CD4-positive, alpha-beta memory T cell (primary cell): ENCODE measurements at places on chromosomes 7 and 10.
A peak's percentile ranks its signal among the peaks of the same experiment; 100 is the strongest.

- no peak for DNase-seq
Observed at GRCh38 chr7:111756687-111757178, 194.4 kb upstream of the IMMP2L start.

DNA sequence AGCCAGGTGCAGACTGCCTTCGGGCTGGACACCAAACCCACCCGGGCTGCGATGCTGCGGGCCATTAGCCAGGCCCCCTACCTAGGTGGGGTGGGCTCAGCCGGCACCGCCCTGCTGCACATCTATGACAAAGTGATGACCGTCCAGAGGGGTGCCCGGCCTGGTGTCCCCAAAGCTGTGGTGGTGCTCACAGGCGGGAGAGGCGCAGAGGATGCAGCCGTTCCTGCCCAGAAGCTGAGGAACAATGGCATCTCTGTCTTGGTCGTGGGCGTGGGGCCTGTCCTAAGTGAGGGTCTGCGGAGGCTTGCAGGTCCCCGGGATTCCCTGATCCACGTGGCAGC lies 50.0 kb downstream of the VWA2 start:
- no peak for DNase-seq

DNA sequence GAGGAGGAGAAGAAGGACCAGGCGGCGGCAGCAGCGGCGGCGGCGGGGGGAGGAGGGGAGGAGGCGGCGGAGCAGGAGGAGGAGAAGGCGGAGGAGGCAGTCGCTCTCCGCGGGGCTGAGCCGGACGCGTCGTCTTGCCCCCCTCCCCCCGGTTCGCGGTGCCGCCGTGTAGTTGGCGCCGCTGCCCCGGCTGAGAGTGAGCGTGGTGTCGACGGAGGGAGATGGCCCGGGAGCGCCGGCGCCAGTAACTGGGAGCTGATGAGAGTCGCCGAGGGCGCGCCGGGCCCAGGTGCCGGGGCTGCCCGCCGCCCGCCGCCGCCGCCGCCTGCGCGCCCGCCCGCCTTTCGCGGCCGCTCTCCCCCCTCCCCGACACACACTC lies 257 bp downstream of the WAC start:
- no peak for DNase-seq

DNA sequence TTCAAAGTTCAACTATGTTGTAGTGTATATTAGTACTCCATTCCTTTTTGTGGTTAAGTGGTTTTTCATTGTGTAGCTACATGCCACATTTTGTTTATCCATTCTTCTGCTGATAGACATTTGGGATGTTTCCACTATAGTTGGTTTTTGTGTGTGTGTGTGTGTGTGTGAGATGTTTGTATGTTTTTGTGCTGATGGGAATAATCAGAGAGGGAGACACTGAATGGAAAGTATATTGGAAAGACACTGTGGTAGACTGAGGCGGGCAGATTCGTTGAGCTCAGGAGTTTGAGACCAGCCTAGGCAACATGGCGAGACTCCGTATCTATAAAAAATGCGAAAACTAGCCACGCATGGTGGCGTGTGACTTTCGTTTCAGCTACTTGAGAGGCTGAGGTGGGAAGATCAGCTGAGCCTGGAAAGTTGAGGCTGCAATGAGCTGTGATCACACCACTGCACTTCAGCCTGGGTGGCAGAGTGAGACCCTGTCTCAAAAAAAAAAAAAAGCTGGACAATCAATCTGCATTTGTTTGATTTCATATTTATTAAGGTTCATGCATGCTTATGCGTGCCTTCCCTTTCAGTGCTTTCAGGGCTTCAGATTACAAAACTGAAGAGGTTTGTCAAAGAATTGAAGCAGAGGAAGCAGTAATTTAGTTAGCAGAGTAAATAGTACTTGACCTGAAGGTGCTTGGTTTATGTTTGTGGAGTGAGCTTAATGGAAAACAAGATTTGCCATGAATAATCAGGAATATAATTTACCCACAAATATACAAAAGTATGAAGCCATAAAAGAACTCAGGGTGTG lies 14.7 kb downstream of the SEC24C start:
- DNase-seq = no peak

DNA sequence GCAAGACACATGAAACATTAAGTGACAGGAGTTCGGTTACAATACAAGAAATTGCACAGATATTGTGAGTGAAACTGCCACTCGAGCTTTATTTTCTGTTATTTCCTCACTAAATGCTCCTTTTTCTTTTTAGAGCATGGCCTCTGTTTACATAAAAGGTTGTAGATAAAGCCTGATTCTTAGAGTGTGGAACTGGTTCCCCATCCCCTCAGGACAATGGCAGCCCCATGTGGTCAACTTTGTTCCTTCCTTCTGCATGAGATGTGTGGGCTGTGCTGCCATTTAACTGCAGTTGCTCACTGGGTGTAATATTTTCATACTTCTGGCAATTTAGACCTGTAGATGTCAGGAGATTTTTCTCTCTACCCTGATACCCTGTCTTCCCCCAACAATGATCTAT lies 70.2 kb downstream of the LRGUK start:
- no peak for DNase-seq

DNA sequence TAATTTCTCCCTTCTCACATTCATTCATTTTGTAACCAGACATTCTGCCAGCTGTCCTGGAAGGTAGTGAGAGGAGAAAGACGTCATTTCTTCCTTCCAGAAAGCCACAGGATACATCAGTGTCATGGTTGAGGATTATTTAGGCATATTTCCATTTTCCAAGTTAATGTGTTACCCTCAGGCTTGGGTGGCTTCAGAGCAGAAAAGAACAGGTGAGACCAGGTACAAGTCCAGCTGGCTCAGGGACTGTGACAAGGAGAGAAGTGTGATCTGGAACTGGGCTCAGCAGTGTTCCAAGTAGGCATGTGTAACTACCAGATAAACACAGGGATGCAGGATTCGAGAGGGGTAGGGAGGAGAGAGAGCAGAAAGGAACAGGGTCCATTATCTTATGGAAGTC lies 386.9 kb downstream of the GALNT17 start:
- no peak for DNase-seq

- no peak for DNase-seq
Observed at GRCh38 chr7:5452937-5453540, 29.4 kb upstream of the TNRC18 start.

GRCh38 chr7:73851410-73852338 lies 9.3 kb upstream of the TMEM270 start:
- no peak for DNase-seq

- peak; percentile 69 for DNase-seq
Observed at GRCh38 chr10:15370856-15371701, at the start of gene FAM171A1. FAM171A1 (minus strand) TSS chr10:15371289; CDS start chr10:15371052, 237 bp downstream.

DNA sequence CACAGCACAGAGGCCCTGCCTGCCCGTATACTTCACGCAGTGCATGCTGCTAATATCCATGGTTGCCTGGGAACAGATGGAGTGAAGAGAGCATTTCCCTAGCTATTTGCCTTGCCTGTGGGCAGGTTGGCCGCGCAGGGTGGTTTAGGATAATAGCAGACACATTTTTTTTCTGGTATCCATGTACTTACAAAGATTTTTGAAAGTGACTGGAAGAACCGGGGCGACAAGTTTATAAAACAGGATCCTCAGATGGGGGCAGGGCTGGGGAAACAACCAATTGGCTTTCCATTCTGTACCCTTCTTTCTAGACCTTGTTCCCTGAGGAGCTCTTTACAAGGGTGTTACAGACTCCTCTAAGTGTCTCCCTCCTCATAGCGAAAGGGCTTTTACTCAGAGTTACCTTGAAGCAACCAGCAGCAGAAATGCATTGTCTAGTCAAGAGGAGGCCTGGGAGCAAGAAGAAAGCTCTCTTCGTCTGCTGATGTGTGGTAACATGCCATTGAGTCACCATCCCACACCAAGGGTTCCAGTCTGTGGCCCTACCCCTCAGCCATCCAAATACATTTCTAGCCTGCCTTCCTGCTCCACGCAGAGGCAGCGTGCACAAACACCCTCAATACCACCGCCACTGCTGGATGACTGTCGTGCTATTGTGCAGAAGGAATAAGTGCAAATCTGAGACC lies 31.5 kb downstream of the MTURN start:
- no peak for DNase-seq

GRCh38 chr10:52940921-52941320 lies 168.3 kb upstream of the MBL2 start:
- no peak for DNase-seq

DNA sequence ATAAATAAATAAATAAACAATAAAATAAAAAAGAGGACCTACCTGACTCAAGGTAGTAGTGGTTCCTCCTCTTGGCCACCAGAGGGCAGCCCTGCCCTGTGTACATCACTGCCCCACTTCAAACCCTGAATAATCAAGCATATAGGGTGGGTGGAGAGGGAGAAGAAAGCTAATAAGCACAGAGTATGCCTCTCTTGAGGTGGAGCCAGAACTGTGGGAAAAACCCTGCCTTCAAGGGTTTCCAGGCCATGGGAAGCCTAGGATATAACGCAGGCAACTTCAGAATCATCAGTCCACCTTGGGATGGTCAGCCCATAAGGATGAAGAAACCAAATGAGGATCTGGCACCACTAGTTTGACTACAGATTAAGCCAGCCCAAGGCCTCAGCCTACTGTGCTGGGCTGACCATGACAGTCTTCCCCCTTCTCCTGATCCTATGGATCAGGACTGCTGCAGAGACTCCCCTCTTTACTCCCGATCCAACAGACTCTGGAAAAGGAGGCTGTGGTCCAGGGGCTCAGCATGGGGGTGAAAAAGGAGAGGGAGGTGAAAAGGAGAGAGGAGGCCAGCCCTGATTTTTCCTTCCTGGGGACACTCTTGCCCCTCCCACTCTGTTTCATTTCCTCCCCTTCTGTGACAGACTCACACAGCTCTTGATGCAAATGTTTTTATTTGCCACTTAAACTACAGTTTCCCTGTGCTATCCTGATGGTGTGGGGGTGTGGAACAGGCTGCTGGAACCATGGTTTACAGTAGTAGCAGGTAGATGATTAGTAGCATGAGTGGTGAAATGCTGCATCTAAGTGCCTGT lies 10.1 kb downstream of the AVPI1 start:
- peak; percentile 53 for DNase-seq

GRCh38 chr7:116328161-116328560 lies 117.8 kb downstream of the TES start:
- DNase-seq = no peak

DNA sequence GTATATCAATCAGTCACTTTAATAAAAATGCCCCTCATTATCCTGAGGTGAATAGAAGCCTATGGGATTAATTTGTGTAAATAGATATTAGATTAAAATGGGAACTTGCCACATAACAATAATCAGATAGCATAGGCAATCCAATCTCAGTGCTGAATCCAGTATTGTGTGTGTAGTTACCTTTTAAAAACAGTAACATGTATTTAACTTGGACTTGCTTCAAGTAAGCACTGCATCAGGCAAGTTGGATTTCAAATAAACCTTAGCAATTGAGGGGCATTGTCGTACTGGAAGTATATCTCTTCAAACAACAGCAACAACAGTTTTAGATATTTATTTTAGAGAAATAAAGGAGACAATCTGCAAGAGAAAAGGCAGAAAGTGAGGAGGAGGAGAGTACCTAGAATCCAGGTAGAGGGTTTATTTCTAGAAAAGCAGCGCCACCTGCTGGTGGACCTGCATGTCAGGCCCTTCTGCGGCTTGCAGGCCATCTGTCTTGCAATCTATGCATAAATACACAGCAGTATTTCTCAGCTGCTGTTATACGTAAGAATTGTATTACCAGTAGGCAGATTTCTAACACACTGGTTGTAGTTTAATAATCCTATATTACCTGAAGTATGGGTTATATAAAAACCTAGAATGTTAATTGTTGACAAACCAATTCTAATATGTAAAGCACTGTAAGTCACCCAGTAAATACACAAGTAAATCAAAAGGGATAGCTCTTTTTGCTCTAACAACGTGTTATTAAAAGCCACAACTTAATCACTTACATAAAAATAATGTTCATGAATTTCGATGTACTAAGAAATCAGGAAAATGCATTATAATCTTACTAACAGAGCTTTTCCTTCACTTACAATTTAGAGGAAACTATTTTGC lies 652.8 kb downstream of the KCNMA1 start:
- DNase-seq = peak; percentile 38

DNA sequence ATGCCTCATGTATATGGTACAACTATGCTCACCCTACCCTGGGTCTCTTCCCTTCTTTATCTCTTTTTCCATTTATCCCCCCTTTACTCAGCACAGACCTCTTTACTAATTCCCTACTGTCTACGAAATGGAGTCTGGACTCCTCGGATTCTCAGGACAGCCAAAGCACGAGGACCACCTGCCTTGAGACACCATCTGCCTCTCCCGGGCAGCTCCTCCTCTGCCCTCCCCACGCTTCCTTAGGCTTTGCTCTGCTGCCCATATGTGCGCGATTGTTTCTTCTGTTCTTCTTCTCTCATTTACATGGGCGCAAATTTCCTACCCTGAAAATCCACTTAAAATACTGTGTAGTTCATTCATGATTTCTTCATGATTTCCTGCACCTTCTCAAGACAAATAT lies 62.7 kb upstream of the STK17A start:
- DNase-seq = no peak

DNA sequence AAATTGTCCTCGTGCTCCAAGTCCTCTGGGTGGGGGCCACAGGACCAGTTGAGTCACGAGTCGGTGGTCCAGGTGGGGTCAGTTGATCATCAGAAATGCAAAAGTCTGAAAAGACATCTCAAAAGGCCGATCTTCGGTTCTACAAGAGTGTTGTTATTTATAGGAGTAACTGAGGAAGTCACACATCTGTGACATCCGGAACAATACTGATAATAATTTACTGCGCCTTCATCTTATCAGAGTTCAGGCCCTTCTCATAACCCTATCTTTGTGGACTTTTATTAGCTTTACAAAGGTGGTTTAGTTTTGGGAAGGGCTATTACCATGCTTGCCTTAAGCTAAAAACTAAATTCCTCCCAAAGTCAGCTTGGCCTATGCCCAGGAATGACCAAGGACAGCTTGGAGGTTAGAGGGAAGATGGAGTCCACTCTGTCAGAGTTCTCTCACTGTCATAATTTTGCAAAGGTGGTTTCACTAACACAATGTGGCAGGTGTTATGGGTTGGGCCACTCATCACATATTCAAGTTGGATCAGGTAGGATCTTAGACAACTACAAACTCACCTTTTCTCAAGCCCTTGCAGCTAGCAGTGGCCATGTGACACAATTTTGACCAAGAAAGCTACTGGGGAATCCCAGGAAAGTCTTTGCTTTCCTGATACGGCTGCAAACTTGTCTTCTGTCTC lies 54.7 kb upstream of the CHST3 start:
- no peak for DNase-seq
